Naive thymus-derived CD8-positive, alpha-beta T cell (primary cell): ENCODE measurements at places on chromosomes 6 and 20. TPM values are rescaled to one million over a fixed set of nuclear protein-coding genes. Genes with fewer than 3 reads are reported as not detected.

The OR12D3 gene
- polyA plus RNA-seq: not detected

GRCh38 chr20:507006-507758 is 36.4 kb downstream of the CSNK2A1 start:
- no peak for DNase-seq

GRCh38 chr6:142329486-142330113 is 27.8 kb downstream of the ADGRG6 start:
- no peak for DNase-seq

DNA sequence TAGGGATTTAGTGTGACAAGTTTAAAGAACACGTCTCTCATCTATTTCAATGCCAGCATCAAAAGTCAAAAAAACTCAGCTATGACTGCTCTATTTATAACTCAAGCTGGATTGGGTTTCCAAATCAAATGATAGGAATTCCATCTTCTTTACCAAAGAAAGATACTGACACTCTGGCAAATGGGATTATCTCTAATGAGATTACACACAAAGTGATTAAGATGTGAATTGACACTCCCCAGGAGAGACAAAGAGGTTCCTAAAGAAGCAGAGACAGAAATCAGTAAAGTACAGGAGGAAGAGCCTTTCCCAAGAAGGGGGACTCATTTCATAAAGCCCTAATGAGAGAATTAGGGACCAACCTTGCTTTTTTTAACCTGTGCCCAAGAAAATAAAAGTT is 92.1 kb downstream of the ID4 start:
- DNase-seq: no peak

- no peak for DNase-seq
Observed at GRCh38 chr6:139881236-139881635, 506.8 kb upstream of the CITED2 start.
